ENCODE measurements at places on chromosomes 12 and 14.

DNA sequence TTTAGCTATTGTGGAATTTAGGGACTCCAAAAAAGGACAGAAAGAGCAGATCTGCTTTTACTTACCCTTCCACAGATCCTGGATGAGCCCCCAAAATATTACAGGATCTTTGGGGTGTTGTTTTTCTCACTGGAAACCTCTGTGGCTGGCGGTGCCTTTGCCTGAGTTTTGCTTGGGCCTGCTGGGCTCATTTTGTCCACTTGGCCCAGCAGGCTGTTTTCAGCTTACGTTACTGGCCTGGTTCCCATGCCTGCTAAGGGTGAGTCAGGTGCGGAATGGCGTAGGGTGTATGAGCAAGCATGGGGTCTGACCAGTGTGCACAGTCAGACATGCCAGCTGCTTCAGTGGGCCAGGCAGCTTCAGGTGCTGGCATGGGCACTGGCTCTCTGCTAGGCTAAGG lies 45.8 kb downstream of the HSD17B6 start:
- no peak for DNase-seq

- no peak for DNase-seq
These were observed 140.5 kb downstream of the SMOC1 start for GRCh38 chr14:70019695-70020094.

GRCh38 chr12:121899590-121899989 lies 11.0 kb downstream of the PSMD9 start:
- DNase-seq: no peak

- no peak for DNase-seq
These were observed 25.2 kb downstream of the SPRING1 start for GRCh38 chr12:116712458-116713303.

DNA sequence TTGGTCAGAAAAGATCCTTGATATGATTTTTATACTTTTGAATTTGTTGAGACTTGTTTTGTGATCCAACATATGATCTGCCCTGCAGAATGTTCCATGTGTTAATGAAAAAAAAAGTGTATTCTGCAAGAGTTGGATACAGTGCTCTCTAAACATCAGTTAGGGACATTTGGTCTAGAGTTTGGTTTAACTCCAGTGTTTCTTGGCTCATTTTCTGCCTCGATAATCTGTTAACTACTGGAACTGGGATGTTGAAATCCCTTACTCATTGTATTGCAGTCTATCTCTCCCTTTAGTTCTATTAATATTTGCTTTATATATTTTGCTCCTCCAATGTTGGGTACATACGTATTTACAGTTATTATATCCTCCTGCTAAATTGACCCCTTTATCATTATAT lies 18.3 kb upstream of the TXNRD1 start:
- DNase-seq: no peak
